Dermis microvascular lymphatic vessel endothelial cell (primary cell): ENCODE measurements at places on chromosomes 7 and 10. TPM values are rescaled to one million over a fixed set of nuclear protein-coding genes. Genes with fewer than 3 reads are reported as not detected.

GRCh38 chr10:59366290-59366689 lies 3.9 kb upstream of the FAM13C start:
- DNase-seq = peak; percentile 27

- DNase-seq = no peak
Observed at GRCh38 chr10:34400075-34400474, 415.0 kb downstream of the PARD3 start.

Gene CDK5
- 14.7 and 17.3 TPM in 2 replicates for total RNA-seq

- peak; percentile 15 for DNase-seq
Observed at GRCh38 chr10:71713135-71714030, 6.2 kb downstream of the C10orf105 start.

DNA sequence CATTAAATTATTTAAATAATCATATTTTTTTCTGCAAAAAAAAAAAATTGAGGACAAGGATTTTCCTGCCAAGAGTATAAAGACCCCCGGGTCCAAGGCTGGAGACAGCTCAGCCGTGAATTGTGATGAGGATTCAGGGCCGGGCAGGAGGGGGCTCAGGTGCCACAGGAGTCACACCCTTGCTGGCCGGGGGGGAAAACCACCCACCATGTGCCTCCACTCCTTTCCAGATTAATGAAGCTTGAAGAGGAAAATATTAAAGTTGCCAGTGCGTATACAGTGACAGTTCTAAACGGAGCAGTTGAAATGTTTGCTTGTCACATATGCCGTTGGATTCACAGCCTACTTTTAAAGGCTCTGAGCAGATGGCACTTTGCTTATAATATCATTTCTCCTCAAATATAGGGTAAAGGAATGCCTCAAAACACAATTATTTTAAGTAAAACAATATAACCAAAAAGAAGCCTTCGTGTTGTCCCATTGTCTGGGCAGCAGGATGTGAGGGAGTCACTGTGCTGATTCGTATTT lies 49.6 kb downstream of the ADARB2 start:
- DNase-seq = no peak

- no peak for DNase-seq
Observed at GRCh38 chr10:110667620-110668343, 23.6 kb downstream of the RBM20 start.

Gene OSBPL3
- 17.2 and 17.3 TPM in 2 replicates for total RNA-seq

DNA sequence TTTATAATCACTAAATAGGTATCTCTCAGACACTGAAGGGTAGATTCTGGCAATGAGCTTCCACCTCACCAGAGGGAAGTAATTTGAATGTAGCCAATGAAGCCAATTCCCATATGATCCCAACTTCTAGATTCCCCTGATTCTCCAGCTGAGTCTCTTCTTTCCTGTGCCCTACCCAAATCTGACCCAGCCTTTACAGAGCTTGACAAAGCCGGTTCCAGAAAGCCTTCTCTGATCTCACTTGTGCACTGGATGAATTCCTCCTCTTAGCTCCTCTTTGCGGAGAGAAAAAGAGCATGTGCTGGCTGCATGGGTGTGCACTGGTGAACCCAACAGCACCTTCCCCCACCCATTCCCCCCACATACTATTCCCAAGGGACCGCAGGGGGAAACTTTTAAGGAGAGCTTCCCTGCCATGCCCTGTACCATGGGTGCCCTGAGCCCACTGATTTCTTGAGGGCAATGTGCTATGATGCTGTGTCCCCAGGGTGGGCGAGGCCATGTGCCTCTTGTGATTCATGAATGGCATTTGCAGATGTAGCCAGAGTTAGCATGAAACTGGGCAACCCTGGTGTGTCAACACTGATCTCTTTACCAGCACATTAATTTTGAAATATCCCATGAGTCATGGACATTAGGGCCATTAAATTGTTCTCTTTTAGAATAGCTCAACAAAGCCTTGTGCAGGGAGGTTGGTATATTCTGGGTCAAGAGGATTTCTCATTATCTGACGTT lies 50.4 kb upstream of the PLEKHA1 start:
- no peak for DNase-seq
